ENCODE measurements at places on chromosomes 5 and 9.

- no peak for DNase-seq
Measured at GRCh38 chr5:56817263-56818014, 2.1 kb downstream of the MAP3K1 start.

DNA sequence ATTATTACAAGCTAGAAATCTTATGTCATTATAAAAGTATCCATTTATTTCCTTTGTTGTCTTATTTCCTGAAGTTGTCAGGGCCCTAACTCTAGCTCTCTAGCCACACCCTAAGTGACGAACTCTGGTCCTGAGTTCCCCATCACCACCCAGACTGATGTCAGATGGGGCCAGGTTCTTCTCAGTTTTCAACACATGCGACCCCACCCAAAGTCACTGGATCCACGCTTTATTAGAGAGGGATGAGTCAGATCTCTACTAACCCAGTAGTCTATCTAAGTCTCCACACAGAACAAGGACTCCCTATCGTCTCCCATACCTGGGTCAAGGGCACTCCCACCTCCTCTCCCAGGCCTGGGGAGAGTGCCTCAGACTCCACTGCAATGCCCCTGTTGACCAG, 6.8 kb upstream of the FEM1C start:
- DNase-seq, result no peak

DNA sequence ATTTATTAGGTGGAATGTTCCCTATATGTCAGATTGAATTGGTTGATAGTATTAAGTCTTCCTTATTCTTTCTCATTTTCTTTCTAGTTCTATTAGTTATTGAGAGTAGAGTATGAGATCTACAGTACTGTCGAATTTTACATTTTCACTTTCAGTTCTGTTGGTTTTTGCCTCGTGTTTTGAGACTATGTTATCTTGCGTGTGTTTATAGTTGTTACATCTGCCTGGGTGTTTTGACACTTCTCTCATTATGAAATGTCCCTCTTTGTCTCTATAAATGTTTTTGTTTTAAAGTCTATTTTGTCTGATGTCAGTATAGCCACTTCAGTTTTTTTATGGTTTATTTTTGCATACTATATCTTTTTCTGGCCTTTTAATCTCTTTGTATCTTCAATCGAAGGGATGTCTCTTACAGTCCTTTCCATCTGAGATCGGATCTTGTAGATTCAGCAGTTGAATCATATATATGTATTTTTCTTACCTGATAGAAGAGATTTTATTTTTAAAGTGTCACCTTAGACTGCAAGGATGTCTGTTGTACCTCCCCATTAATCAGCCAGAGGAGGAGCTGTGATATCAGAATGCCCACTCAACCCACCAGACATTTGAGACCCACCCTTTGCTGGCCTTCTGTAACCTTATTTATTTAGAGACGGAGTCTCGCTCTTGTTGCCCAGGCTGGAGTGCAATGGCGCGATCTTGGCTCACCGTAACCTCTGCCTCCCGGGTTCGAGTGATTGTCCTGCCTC, 20.7 kb downstream of the EHMT1 start:
- DNase-seq, result no peak

DNA sequence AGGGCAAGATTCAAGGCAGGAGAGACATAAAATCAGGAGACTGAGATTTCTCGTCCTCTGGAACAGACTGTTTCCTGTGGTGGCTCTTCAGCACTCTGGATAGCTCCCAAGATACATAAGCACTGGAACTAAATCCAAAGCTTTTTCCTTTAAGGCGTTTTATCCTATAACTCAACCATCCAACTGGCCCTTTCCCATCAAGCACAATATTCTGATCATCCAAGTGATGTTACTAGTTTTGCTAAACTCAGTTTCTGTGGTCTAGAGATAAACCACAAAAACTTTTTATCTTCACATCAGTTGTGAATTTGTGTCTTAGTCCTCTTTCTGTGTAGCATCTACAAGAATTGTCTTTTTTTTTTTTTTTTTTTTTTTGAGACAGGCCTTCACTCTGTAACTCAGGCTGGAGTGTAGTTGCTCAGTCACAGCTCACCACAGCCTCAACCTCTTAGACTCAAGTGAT, 299.4 kb downstream of the COX7C start:
- DNase-seq, result no peak

DNA sequence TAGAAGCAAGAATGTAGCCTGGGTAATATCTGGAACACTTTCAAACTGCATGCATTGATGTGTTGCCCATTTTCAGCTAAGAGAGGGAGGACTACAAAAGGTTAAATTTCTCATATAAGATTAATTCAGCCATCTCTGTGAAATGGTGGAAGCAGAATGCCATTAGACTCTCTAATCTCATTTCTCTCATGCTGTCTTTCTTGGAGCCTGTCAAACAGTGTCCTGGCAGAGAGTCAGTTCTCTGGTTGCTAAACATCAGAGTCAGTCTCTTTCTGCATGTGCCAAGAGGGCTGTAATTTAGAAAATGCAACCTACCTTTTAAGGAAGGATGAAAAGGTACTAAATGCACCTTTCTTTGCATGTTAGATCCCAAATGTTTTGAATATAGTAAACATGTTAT, 910 bp upstream of the GARNL3 start:
- DNase-seq, result no peak

DNA sequence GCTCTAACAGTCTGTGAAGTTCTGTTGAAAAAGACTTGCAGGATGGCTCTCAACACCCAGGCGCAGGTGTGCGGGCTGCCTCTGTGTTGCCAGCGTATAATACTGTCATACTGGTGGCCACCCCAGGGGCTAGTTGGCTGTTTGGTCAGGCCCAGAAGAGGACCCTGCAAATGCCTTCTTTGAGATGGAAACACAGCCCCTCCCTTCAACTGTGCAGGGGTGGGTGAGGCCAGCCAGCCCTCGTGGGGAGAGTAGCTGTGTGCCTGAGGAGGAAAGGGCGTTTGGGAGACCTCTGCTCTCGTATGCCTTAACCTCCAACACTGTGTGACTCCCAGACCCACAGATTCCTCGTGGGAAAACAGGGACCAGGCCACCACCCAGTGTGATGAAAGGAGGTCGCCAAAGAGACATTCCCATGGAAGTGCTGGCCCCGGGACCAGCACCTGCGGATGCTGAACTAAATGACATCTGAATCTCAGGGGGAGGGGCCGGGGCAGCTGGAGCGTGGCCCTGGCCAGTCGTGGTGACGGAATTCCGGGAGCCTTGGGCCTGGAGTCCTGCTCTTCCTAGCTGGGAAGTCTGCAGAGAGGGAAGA, 11.3 kb upstream of the SCGB3A1 start:
- no peak for DNase-seq

GRCh38 chr5:137572042-137572695, 73.0 kb upstream of the SPOCK1 start:
- DNase-seq, result no peak

GRCh38 chr5:180085837-180086236, 14.3 kb upstream of the RNF130 start:
- no peak for DNase-seq

- peak; percentile 76 for DNase-seq
Measured at GRCh38 chr9:129139233-129139992, 28.2 kb downstream of the PTPA start.

DNA sequence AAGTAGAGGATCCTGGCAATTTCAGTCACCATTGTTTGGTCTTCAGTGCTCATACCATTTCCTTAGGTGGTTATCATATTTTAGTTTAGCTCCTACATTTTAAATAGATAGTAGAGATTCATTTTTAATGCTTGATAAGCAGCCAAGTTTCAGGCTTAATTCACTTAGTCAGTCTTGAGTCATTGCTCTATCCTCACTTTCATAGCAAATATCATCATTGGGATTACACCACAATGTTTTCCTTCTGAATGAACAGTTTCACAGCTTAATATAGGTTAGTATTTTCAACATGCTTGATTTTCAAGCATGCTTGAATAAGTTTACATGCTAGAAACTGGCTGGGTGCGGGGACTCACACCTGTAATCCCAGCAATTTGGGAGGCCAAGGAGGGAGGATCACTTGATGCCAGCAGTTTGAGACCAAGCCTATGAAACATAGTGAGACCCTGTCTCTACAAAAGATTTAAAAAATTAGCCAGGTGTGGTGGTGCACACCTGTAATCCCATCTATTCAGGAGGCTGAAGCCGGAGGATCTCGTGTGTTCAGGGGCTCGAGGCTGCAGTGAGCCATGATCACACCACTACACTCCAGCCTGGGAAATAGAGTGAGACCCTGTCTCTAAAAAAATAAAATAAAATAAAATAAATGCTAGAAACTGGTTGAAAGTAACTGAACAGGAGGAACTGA, 339.9 kb downstream of the ADGRV1 start:
- DNase-seq, result no peak

DNA sequence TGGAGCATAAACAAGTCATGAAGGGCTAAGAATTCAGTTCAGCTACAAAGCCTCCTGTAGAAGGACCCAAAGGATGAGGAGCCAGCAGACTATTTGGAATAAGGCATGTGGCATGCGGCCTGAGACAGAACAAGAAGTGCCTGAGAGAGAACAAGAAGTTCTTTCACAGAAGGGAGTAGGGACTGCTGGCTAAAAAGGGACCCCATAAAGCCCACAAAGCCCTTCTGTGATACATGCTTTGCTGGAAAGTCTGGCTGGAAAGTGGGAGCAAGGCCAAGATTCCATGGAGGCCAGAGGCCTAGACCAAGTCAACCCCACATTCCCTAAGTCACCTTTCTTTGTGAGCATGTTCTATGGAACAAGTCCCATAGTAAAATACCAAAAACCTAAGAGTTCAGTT, 35.9 kb upstream of the UBAP2 start:
- DNase-seq, result no peak

- no peak for DNase-seq
Measured at GRCh38 chr5:22892441-22892840, 39.3 kb upstream of the CDH12 start.

- DNase-seq, result no peak
Measured at GRCh38 chr5:65620021-65620420, 4.1 kb downstream of the TRIM23 start.

GRCh38 chr5:84821924-84822323, 437.2 kb upstream of the EDIL3 start:
- no peak for DNase-seq

GRCh38 chr9:72958485-72959281, 5.8 kb upstream of the ALDH1A1 start:
- peak; percentile 5 for DNase-seq

GRCh38 chr5:127290946-127291693, 524 bp downstream of the MEGF10 start:
- no peak for DNase-seq

DNA sequence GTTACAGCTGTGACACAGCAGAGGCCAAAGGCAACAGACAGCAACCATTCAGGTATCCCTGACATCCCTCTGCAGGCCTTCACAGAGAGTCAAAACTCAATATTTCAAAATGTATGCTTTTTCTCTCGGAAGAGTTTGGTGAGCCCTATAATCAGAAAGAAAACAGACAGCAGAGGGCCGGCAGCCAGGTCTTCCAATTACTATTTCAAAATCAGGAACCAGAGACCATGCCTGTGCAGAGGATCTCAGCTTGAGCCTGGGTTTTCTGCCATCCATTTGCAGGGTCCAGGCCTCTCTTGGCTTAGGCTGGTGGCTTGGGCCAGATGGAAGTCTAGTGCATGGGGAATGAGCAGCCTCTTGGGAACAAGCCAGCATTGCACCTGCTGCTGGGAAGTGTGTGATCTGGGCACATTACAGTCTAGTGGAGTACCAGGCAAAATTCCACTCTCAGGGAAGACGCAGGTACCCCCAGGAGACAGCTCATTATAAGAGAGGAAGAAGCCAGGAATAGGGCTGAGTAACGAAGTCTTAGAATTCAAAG, 231.3 kb downstream of the ENC1 start:
- DNase-seq, result peak; percentile 44

- no peak for DNase-seq
Measured at GRCh38 chr5:140243706-140244250, 59.1 kb downstream of the PFDN1 start.

All from NCI-H524 (cell line).